Activated CD8-positive, alpha-beta memory T cell treated with anti-CD3 and anti-CD28 coated beads for 1 hour (primary cell): ENCODE measurements at places on chromosomes 13 and 19.

GRCh38 chr13:99133230-99133629, 67.4 kb upstream of the UBAC2 start:
- DNase-seq: no peak

GRCh38 chr13:32141462-32141861, 109.9 kb downstream of the FRY start:
- DNase-seq: no peak

DNA sequence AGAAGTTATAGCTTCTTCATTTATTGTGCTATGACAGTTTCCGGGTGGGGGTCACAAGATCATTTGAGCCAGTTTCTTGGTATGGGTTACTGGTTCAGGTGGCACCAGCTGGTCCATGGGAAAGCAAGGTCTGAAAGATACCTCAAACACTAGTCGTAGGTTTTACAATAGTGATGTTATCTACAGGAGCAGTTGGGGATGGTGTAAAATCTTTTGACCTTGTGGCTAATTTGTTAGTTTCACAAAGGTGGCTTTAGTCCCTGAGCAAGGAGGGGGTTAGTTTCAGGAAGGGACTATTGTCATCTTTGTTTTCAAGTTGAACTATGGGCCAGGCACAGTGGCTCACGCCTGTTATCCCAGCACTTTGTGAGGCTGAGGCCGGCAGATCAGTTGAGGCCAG, 24.6 kb downstream of the CHST8 start:
- DNase-seq: no peak

DNA sequence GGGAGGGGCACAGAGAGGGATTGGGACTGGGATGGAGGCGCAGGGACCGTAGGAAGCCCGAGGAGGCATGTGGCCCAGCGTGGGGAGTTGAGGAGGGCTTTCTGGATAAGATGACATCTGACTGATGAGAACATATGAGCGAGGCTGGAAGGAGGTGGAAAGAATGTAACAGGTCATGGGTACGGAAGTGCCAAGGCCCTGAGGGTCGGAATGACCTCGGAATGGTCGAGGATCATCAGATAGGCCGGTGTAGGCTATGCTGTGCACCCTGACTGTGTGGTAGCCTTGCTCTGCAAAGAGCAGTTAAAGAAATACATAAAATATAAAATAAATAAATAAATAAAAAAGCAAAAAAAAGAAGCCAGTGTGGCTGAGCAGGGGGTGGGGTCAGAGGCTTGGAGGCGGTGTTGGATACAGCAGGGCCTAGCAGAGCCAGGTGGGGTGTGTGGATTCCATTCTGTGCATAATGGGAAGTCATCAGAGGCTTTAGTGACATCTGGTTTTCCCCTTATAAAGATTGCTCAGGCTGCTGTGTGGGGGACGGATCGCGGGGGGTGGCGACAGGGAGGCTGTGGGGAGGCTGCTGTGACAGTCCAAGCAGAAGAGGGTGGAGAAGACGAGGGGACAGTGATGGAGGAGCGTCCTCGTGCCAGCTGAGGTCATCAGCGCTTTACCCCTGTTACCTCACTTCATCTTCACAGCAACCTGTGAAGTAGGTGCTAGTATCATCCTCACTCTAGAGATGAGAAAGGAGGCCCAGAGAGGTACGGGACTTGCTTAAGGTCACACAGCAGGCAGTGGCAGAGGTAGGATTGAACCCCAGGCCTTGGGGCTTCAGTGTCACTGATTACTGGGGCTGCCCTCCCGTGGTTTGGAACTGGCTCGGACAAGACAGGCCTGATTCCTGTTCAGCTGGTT, 5.0 kb downstream of the PAK4 start:
- DNase-seq: no peak

GRCh38 chr13:19658831-19659230, 25.4 kb downstream of the MPHOSPH8 start:
- DNase-seq: no peak

- no peak for DNase-seq
These were observed 55.5 kb downstream of the TBC1D4 start for GRCh38 chr13:75426421-75426820.

- no peak for DNase-seq
These were observed 627 bp downstream of the GCDH start for GRCh38 chr19:12891553-12892021.
